ENCODE measurements at places on chromosomes 12 and 14.

- no peak for DNase-seq
Measured at GRCh38 chr12:65673156-65673690, 151.1 kb upstream of the HMGA2 start.

- no peak for DNase-seq
Measured at GRCh38 chr12:70060634-70061033, 182.6 kb upstream of the CNOT2 start.

- DNase-seq: no peak
Measured at GRCh38 chr12:49873361-49873934, 30.3 kb downstream of the FAIM2 start.

GRCh38 chr12:89029961-89030360, 322.3 kb downstream of the DUSP6 start:
- no peak for DNase-seq

GRCh38 chr12:123398550-123399254, 14.8 kb downstream of the KMT5A start:
- DNase-seq: no peak

- peak; percentile 16 for DNase-seq
Measured at GRCh38 chr12:85448548-85449139, 168.6 kb downstream of the ALX1 start.

DNA sequence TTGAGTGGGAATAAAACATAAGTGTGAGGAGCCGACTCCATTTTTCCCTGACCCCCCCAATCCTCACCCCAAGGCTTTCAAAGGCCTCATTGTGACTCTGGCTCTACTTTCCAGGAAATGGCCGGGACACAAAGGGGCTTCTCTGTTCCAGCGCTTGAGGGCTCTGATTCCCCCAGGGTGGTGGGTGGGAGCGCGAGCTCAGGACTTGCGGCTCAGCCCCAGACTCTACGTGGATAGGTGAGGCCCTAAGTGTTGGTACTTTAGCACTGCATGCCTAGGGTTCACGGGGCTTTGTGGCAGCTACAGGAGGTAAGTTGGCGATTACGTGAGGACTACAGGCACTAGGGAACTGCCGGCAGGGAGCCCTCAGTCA, 553 bp downstream of the CNPY2 start:
- peak; percentile 54 for DNase-seq

GRCh38 chr14:64409126-64409920, 21.2 kb downstream of the MTHFD1 start:
- no peak for DNase-seq

GRCh38 chr12:40158592-40159111, 52.8 kb upstream of the SLC2A13 start:
- DNase-seq: no peak

GRCh38 chr12:13173012-13173932, 23.3 kb upstream of the EMP1 start:
- no peak for DNase-seq

DNA sequence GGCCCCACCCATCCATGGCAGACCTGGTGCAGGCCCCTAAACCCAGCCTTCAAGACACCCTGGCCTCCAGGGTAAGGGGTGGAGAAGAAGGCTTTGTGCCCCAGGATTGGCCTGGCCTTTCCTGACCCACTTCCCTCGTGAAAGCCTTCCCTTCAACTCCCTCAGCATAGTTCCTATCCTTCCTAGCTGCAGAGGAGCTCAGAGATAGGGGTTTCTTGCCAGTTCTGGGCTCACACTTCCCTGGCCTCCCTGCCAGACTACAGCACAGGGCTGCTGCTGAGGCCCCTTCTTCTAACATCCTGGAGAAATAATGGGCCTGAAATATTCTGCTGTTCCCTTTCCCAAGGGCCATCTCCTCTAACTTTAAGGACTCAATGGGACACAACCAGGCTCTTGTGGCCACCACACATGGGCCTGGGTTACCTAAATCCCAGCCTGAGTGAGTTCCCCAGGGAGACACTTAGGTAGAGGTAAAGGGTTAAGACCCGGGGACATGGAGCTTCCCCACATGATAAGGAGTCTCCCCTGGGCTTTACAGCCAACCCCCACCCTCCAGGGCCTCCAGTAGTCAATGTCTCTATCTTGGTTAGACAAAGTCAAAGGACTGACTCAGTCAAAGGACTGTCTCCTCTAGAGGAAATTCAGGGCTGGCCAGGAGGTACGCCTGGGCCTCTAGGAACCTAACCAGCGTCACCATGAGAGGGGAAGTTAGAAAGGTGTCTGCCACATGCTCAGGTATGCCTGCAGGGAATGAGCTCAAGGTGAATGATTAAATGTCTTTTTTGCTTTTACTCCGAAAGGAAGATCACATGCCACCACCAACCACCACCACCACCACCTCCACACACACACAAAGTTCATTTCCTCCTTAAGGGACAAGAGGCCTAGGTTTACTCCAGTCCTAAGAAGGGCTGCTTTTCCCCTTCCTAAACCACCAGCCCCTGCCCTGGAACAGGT, 7.1 kb downstream of the ZFP36L1 start:
- no peak for DNase-seq

DNA sequence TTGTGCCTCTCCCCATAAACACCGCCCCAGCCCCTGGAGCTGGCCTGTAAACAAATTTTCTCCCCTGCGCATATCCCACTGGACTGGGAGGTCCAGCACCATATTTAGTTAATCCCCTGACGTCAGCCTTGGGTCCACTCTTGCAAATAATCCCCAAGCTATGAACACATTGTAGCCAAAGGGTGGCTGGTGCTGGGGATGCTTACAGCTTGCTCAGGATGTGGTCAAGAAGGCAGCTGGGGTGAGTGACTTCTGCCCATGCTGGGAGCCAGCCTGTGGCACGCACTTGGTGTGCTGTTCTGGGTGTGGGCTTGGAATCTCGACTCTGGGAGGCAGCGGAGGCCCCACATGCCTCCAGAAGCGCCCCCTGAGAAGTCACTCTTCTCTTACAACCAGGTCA, 32.1 kb downstream of the CMKLR1 start:
- DNase-seq: no peak

- DNase-seq: no peak
Measured at GRCh38 chr14:93981316-93982229, 5.2 kb upstream of the ASB2 start.

DNA sequence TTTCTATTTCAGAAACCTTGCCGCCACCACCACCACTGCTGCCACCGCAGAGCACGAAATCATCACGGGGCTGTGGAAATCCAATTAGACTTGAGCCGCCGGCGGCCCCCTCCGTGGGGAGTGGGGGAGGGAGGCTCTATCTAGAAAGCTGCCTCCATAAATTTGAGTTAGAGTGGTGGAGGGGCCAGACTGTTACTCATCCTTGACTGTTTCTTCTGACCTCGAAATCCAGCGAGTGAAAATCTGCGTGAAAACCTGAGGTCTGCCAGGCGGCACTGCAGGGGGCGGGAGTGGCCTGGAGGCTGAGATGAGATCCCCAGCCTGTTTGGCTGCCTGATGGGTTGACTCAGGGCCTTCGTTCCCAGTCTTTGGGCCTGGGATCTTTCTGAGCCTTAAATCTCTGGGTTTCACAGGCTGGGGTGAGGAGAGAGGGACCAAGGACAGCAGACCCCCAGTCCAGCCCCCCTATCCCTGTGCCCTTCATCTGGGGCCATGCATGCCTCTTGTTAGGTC, 29.9 kb downstream of the TSPAN9 start:
- DNase-seq: no peak

DNA sequence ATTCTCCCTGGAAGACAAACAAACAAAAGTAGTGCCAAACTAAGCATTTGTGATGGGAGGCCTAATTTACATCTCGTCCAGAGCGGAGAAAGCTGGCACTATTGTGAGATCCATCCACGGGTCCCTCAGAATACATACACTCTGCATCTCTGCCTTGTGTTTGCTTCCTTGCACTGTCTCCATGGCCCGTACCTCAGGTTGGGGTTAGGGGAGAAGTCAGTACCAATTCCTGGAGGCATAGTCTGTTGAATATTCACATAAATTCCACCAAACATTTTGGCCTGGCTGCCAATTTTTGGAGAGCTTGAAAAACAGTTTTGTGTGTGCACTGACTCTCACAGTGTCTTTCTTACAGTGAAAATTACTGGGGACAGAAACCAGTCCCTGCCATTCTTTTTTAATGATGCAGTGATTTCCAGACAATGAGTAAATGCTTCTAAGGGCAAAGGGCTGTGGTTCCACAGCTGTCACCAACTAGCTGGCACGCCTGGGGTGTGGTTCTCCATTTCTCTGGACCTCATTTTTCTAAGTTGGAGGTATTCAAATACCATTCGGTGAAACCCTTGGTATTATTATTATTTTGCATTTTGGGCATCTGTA, 119.7 kb upstream of the HIF1A start:
- no peak for DNase-seq

GRCh38 chr12:54444206-54444605, 25.1 kb upstream of the ITGA5 start:
- no peak for DNase-seq

GRCh38 chr14:90903101-90903500, 86.9 kb upstream of the TTC7B start:
- peak; percentile 54 for DNase-seq

GRCh38 chr12:23756416-23756815, 193.1 kb downstream of the SOX5 start:
- peak; percentile 46 for DNase-seq

DNA sequence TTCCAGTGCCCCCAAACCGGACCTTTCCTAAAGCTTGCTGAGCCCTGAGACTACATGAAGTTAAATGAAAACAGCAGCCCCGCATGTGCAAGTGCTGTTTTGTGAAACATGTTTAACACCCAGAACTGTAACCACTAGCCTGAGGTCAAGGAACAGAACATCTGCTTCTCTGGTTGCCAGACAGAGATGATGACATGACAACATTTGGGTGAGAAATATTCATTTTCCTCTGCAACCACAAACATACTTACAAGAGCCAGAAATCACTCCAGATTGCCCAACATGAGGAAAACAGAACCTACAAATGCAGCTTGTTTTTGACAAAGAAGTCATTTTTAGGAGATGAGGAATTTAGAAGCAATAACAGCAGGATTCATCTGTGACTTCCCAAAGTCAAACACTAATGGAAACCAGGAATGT, 110.4 kb downstream of the BCAT1 start:
- no peak for DNase-seq

DNA sequence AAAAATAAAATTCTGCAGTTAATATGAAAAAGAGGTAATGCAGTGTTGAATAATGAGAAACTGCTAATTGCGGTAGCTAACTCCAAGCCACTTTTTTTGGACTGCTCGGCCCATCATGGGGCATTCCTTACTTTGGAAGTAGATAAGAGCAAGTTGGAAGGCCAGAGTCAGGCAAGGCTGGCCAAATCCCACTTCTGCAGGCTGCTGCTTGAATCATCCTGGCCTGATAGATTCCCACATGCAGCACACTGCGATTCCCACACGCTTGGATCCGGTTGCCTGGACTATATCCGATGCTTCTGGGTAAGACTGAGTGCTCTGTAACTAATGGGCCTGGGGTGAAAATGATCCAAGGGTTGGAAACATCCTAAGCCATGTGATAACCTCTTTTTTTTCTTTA, 10.6 kb downstream of the EIF2B2 start:
- DNase-seq: no peak

GRCh38 chr12:29783773-29784666, at the start of gene TMTC1:
Gene TMTC1 (minus strand): TSS chr12:29783942. CDS start chr12:29783751, 191 bp downstream.
- DNase-seq: peak; percentile 62

- DNase-seq: no peak
Measured at GRCh38 chr12:27478949-27479348, 32.4 kb downstream of the SMCO2 start.

- DNase-seq: no peak
Measured at GRCh38 chr12:83099436-83099835, 412.7 kb downstream of the TMTC2 start.

- no peak for DNase-seq
Measured at GRCh38 chr12:15848606-15849005, 33.6 kb upstream of the STRAP start.

GRCh38 chr14:39230416-39231035, 3.2 kb upstream of the MIA2 start:
- no peak for DNase-seq

DNA sequence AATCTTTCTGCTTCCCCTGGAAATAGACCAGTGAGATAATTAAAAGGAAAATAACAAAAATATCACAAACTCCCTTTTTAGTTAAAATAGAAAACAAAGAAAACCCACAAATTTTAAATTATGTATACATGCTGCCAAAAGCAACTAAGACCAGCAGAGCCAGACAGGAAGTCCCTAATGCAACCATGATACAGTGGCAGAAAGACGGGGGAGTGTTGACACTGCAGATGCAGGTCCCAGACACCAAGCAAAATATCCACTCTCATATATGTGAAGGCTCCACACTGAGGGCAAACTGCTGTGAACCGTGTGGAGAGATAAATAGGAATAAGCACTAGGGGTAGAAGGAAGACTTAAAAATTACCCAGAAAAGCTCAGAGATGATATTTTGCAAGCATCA, 401.0 kb downstream of the BTG1 start:
- no peak for DNase-seq

- DNase-seq: no peak
Measured at GRCh38 chr12:96036765-96037455, 1.5 kb upstream of the LTA4H start.

- DNase-seq: no peak
Measured at GRCh38 chr12:51333536-51333935, 9.6 kb upstream of the BIN2 start.

DNA sequence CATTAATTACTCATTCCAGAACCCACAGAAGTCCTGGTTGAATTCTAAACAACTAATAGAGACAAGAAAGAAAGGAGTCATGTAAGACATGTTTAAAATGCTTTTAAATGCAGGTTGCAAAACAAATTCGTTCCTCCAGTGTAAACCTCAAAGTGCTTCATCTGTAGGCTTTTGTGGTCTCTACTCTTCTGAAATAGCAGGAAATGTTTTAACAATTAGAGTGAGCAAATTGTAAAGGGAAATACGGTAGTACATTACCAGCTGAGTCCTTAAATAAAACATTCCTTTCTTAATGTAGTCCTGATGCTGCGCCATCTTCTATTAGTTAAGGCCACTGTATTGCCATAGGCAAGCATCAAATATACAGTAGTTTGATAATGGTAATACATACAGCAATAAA, 1934.2 kb upstream of the SEL1L start:
- DNase-seq: no peak

DNA sequence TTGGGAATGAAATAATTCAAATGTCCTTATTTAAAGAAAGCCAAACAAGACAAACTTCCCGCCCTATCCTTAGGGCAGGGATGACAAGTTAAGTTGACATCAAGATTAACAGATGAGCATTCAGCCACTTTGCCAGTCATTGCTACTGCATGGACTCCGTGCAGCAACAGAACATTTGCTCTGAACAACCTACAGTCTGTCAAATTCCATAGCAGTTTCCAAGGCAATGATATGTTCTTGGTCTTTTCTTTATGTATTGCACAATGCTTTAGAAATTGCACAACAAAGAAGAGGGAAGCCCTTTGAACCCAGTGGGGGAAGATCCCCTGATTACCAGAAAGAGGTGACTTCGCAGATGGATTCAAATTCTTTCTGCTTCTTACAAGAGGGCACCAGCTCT, 269.8 kb downstream of the BCAT1 start:
- DNase-seq: no peak

Data from NCI-H146 (cell line).